Stomach (tissue), 19 donors: ENCODE measurements at places on chromosomes 12 and 14. TPM values are rescaled to one million over a fixed set of nuclear protein-coding genes. Genes with fewer than 3 reads are reported as not detected.

DNA sequence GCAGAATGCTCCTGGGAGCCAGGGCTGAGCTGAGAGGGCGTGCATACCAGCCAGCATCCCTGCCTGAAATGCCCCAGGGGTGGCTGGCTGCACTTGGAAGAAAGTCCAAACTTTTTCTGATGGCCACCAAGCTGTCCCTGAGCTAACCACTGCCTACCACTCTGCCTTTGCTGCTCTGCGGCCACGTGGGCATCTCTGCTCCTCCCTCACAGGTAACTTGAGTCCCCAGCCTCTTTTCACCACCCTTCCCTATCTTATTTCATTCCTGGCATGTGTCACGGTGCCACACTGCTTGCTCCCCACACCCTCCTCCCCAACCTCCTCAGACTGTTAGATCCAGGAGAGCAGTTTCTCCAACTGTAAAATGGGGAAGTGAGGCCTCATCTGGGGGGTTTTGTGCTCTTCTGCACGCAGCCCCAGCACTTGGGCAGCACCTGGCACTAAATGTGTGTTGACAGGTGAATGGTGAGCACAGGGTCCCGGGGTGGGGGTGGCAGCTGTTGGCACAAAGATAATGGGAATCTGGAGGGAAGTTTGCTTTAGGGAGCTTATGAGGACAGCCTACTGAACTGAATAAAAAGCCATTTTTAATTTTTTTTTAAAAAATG is 113.0 kb downstream of the GLT1D1 start:
- no peak for DNase-seq

- no peak for DNase-seq
These were observed 493.1 kb upstream of the CCDC196 start for GRCh38 chr14:65993103-65993502.

- no peak for DNase-seq
These were observed 284.3 kb downstream of the RAD51B start for GRCh38 chr14:68103853-68104252.

- DNase-seq: no peak
These were observed 274.5 kb upstream of the LRIG3 start for GRCh38 chr12:59194794-59195193.

DNA sequence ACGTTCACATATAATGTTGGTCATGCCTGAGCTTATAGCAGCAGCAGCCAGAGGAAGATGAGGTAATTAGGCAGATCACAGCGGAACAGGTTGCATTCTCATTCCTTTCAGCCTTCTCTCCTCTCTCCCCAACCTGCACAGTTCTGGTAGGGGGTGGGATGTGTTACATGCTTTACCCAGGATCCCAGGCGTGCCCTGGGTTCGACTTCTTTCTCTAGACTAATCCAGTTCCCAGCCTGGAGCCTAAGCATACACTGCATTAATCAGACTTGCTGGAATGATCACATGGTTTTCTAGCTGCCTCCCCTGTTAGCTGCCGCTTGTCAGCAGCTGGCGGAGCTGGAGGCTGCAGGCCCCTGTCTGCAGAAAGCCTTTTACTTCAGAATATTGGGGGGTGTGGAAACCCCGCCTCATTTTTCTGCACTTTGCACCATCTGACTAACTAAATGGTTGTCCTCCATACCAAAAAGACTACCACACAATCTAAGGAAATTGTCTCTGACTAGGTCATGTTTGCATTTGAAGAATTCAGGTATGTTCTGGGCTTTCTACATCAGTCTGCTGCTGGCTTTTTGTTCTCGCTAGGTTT is 46.0 kb upstream of the EVL start:
- DNase-seq: peak; percentile 81

GRCh38 chr12:92469837-92470236 is 233.0 kb upstream of the PLEKHG7 start:
- DNase-seq: peak; percentile 35

- DNase-seq: no peak
These were observed 151.0 kb upstream of the GZMB start for GRCh38 chr14:24784981-24785380.

DNA sequence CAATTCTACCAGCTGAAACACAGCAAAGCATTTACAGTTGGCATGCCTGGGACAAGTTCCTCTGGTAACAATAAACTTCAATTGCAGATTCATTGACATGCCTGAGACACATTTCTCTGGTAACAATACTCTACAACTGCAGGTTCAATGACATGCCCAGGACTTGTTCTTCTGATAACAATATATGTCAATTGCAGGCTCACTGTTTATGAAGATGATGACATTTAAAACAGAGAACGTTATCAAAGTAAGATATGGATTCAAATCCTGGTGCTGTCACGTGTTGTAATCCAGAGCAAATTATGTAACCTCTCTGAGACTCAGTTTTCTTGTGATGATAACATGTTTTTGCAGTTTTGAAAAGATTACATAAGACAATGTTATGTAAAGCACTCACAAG is 20.5 kb downstream of the KITLG start:
- no peak for DNase-seq

GRCh38 chr12:39314547-39314946 is 128.4 kb downstream of the KIF21A start:
- no peak for DNase-seq

DNA sequence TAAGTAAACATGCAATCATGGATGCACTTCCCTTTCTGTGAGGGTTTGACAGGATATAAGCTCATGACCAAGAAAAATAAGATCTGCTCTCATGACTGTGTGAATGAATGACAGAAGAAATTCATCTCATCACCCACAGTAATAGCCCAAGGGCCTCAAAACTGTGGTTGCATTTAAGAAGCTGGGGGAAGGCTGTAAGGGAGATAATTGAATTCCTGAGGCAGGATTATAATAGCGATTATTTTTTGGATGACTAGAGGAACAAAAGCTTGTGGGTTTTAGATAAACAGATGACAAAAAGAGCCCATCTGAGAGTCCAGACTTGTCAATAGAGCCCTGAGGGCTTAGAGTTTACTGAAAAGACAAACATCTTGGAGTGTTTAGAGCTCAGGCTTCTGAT is 161.2 kb downstream of the NTF3 start:
- DNase-seq: no peak

DNA sequence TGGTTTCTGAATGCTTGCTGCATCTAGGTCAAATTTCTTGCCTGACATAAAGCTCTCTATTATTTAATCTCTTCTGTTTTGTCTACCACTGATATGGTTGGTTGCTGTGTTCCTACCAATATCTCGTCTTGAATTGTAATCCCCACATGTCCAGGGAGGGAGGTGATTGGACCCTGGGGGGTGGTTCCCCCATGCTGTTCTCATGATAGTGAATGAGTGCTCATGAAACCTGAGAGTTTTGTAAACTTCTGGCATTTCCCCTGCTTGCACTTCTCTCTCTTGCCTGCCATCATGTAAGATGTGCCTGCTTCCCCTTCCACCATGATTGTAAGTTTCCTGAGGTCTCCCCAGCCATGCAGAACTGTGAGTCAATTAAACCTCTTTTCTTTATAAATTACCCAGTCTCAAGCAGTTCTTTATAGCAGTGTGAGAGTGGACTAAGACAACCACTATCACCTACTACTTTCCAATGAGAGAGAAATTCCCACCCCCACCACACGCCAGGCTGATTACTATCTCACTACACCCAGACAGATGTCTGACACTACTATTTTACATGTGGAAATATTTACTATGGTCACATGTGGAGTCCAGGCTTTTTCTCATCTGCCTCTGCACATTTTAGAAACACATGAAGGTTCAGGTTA is 69.2 kb upstream of the ATP2B1 start:
- no peak for DNase-seq

- no peak for DNase-seq
These were observed 784.6 kb downstream of the TMTC2 start for GRCh38 chr12:83471341-83471740.

DNA sequence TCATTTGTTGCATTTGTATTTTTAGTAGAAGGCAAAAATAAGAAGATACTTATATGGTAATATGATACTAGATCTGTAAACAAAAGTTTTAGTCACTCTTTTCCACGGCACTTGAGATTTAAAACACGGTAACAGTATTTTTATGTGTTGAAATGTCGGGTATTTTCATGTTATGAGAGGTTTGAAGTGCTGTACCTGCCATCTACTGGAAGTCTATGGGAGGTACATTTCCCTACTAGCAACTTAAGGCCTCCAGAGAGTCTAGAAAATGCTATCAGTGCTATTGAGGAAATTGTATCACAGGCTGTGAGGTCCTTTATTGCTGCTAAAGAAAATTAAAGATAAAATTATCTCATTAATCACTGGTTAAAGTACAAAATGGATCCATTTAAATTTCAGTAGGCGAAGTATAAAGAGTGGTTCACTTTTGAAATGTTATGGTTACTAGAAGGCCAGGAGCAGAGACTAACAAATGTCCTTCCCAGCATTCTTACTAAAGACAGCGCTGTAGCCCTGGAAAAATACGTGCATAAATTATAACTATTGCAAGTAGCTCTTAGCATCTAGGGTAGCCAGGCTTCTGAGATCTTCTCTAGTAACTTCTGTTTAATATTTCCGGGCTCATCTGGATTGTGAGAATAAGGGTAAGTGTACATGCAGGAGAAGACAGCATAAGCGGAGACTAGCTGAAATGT is 77.6 kb upstream of the PRKD1 start:
- no peak for DNase-seq

DNA sequence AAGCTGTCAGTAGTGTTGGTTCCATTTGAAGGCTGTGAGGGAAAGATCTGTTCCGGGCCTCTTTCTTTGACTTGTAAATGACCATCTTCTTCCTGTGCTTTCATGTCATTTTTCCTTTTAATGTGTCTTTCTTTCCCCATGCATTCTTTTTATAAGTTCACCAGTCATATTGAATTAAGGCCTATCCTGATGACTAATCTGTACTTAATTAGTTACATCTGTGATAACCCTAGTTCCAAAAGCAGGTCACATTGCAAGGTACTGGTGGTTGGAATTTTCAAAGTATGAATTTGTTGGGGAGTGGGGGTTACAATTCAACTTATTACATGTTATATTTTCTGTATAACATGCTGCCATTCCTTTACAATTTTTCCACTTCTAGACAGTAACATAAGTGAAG is 1642.1 kb upstream of the FLRT2 start:
- no peak for DNase-seq

GRCh38 chr14:61145903-61146481 is 135.1 kb downstream of the TMEM30B start:
- peak; percentile 39 for DNase-seq

DNA sequence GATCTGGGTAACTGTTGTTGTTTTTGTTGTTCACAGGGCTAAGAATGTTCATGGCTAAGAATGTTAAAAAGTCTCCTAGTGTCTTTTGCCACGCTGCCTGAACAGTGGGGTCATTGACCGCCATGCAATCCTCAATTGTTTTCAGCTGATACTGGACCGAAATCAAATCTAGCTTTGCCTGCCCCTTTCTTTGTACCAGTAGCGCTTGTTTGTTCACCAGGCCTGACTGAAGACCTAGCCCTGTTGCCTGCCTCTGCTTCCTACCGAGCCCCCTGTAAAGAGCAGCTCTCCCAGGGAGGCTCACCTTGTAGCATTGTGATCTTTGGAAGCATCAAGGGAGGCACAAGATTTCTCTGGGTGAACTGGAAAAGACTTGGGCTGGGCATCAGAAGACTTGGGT is 6.7 kb downstream of the PSEN1 start:
- DNase-seq: no peak

GRCh38 chr14:79090641-79091180 is 920.5 kb downstream of the NRXN3 start:
- DNase-seq: no peak

GRCh38 chr12:132316497-132317232 is 12.7 kb downstream of the GALNT9 start:
- no peak for DNase-seq

GRCh38 chr14:64838656-64839055 is 41.1 kb downstream of the SPTB start:
- DNase-seq: no peak

DNA sequence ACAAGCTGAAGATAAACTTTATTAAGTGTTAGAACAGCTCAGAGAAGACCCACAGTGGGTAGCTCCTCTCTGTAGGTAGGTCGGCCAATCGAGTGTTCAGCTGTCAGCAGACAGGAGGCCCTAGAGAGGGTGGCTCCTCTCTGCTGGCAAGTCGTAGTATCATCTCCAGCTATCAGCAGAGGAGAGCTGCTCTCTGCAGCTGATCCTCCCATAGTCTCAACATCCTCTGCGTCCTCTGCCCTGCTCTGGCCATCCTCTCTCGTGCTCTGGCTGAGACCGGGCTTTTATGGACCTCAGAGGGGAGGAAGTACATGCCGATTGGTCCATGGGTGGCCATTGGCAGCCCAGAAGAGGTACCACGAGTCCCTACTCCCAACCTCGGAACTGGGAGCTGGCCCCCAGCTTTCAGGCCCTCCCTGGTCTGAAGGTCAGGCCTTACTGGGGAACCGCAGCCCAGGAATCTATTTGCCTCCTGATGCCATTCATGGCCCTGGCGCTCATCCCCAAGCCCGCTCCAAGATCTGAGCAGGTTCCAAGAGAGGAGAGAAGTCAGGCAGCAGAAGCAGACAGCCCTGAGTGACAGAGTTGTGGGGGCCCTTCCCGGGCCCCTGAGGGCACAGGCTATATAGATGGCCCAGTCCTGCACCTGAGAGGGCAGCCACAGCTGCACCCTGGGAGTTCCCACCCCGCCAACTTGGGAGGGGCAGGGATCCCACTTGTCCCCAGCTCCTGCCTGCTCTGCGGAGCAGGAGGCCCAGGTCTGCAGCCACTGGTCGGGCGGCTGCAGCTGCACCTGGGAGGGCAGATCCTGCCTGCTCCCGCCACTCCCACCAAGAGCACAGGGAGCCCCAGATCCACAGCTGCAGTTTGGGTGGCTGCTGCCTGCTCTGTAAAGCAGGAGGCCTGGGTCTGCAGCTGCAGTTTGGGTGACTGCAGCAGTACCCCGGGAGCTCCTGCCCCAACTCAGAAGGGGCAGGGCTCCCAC is 3.5 kb upstream of the PWP1 start:
- DNase-seq: no peak

- peak; percentile 19 for DNase-seq
These were observed 199.9 kb upstream of the RTL1 start for GRCh38 chr14:101103321-101103901.

DNA sequence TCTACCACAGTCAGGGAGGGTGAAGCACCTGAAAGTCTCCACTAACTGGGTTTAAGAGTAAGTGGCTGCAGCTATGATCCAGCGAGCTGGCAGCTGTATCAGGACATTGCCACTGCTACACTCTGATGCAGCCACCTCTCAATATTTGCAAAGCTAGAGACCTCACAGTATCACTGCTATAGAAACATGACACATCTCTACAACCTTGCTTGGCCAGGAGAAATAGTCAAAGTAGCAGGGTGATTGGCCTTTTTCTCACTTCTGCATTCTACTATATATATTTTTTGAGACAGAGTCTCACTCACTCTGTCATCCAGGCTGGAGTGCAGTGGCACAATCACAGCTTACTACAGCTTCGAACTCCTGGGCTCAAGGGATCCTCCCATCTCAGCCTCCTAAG is 9.3 kb upstream of the FMNL3 start:
- no peak for DNase-seq

- no peak for DNase-seq
These were observed 5.9 kb downstream of the RESF1 start for GRCh38 chr12:31965090-31965489.

The ETFBKMT gene
- total RNA-seq: 1.7 TPM

The RILPL2 gene
- total RNA-seq: 2.0 TPM

The FMNL3 gene
- total RNA-seq: 28.5 TPM

The BAG5 gene
- 207 TPM for total RNA-seq

The P2RX2 gene
- total RNA-seq: not detected

The TSPAN9 gene
- total RNA-seq: 58.3 TPM

The MIP gene
- total RNA-seq: not detected

The TAS2R7 gene
- total RNA-seq: not detected

The TBC1D30 gene
- 11.1 TPM for total RNA-seq

The ASCL1 gene
- total RNA-seq: 0.29 TPM

The BLTP3B gene
- total RNA-seq: 62.6 TPM

The SPRING1 gene
- total RNA-seq: 19.5 TPM

The GYS2 gene
- not detected for total RNA-seq

The VDR gene
- total RNA-seq: 2.8 TPM

The TAS2R42 gene
- total RNA-seq: not detected
